ENCODE measurements at places on chromosomes 12 and 14.

- no peak for DNase-seq
Measured at GRCh38 chr12:4177262-4177661, 96.3 kb upstream of the CCND2 start.

GRCh38 chr12:82880442-82880901 lies 193.8 kb downstream of the TMTC2 start:
- no peak for DNase-seq

DNA sequence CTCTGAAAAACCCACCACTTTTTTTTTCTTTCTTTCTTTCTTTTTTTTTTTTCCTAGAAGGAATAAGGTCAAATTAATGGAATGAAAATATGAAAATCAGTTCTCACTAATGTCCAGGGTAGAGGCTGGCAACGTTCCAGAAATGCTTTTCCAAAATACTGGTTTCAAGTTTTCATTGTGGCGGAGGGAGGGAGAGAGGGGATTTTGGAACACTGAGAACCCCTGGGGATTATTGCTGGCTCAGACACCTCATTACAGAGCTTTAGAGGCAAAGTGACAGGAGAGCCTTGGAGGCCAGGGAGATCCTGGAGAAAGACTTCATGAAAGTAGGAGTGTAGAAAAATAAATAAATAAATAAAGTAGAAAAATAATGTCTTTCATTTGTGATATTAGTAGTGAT lies 45.4 kb downstream of the ALX1 start:
- DNase-seq: no peak

DNA sequence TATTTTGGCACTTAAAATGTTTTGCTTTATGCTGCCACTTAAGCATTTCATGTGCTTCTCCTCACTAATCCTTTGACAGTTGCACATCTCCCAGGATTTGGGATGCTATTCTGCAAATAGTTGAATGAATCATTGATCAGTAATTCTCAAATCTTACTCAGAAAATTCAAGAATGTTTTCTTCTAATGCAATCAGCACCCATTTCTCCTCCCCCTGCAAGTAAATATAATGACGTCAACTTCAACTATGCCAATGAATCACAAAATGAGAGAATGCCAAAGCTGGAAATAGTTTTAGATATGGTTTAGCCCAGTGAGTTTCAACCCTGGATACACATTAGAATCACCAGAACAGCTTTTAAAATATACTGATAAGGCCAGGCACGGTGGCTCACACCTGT lies 2.1 kb upstream of the BLOC1S1 start:
- no peak for DNase-seq

DNA sequence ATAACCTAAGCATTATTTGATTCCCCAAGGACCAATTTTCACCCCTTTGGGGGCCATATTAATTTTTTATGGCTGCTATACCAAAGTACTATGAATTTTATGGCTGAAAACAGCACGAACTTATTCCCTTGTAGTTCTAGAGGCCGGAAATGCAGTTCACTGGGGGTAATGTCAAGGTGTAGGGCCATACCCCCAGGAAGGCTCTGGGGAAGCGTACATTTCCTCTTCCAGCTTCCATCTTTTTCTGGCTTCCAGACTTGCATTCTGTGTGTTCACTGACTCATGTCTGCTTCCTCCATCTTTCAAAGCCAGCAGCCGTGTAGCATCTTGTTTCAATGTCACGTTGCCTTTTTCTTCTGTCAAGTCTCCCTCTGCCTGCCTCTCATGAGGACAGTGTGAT lies 133.5 kb downstream of the BICD1 start:
- DNase-seq: no peak

DNA sequence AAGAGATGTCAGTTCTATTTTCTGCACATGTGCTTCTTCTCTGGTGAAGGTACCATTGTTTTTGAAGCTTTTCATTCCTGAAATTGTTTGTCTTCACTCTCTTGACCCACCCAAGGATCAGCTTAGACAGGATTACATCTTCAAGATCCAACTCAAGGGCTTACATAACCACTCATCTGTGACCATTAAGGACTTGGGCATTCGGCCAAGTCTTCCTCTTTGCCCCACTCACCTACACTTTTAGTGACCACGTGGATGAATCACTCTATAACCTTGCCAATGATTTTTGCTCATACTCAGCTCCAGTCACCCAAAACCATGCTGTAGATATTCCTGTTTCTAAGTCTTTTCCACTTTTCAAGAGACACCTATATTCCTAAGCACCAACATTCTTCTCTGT lies 36.5 kb upstream of the SSTR1 start:
- no peak for DNase-seq

DNA sequence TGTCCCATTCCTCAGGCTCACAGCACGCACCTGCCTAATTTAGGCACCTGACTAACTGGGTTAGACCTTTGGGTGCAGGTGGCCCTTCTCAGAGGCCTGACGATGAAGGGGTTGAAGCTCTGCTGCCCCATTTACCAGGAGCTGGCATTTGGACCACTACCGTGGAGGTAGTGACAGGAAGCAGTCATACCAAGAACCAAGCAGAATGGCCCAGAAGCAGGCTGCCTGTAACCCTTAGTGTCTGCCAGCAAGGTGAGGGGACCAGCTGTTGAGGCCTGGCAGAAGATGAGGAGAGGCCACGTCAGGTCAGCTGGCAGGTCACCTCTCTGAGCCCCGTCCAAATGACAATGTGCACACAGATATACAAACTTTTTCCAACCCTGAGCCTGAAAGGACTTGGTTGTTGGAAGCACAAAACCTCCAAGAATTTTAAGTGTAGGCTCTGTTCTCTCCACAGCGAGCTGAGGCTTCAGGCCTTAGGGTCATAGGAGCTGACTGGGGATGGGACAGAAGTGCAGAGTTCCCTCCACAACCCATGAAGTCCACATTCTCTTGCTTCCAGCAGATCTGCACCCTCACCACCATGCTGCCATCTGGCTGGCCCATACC lies 23.1 kb downstream of the VASH1 start:
- no peak for DNase-seq

DNA sequence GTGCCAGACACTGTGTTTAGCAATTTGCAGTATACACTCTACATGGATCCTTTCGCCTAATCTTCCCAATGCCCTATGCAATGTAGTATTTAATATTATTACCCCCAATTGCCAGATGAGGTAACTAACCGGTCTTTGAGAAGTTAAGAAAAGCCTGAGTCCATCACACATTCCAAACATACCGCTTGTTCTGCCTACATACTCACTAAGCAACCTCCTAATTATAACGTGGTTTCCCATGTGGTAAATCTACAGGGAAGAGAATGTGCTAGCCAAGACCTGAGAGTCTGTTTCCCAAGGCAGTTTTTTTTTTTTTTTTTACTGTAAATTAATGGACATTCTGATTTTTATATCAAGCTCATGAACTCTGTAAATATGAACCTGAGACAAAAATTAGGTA lies 37.2 kb downstream of the ATP2B1 start:
- DNase-seq: no peak

DNA sequence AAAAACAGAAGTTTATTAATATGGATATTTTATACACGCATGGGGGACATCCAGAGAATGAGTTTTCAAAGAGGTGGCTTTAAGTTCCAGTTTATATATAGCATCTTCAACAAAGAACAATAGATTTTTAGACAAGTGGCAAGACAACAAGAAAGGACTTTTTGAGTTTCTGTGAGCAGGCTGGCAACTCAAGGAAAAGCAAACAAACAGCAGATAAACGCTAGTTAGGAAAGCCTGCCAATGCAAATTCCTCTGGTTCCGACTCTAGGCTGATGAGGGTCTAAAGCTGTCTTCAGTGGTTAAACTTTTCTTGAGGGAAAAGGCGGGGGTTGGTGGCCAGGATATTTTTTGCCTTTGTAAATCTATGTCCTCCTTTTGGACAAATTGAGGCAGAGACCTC lies 78.4 kb upstream of the EEA1 start:
- no peak for DNase-seq

DNA sequence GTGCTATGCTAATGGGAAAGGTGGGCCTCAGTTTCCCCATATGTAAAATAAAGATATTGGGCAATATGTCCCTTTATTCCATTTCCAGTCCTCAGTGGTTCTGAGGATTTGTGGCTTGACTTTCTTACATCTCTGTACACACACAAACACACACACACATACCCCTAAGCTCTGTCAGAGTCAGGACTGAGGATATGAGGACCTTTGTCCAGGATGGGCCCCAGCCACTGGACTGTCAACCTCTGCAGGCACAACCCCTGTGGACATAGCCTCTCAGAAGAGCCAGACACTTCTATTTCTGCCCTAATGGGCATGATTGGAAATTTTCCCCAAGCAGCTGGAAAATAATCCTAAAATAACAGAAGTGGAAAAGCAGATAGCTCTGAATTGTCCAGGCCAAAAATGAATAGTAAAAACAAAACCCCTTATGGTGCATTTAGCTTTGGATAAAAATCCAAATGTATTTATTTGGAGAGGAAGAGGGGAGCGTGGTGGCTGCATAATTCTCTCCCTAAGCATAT lies 50.2 kb downstream of the RIN3 start:
- no peak for DNase-seq

- DNase-seq: no peak
Measured at GRCh38 chr12:27284751-27285150, 40.7 kb downstream of the STK38L start.

DNA sequence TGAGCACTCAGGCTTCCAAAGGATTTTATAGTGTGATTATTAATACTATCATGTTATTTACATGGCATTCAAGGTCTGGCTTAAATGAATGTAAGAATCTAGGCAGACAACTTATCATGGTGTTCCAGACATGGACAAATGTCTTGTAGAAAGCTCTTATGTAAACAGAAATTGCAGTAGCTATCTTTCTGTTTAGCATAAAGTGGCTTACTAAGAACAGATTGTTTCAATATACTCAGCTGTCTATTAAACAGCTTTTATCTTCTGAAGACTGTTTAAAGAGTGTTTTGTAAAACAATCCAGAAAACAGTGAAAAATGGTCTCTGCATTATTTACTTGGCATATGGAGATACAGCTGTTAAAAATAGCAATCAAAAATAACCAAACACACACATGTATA lies 1061.8 kb upstream of the SEL1L start:
- no peak for DNase-seq

All from stimulated activated CD8-positive, alpha-beta memory T cell treated with anti-CD3 and anti-CD28 coated beads, Interleukin-15, amount 100 ng/mL, for 1 hour (primary cell).